NAMALWA (cell line): ENCODE measurements at places on chromosomes 1 and 21.

DNA sequence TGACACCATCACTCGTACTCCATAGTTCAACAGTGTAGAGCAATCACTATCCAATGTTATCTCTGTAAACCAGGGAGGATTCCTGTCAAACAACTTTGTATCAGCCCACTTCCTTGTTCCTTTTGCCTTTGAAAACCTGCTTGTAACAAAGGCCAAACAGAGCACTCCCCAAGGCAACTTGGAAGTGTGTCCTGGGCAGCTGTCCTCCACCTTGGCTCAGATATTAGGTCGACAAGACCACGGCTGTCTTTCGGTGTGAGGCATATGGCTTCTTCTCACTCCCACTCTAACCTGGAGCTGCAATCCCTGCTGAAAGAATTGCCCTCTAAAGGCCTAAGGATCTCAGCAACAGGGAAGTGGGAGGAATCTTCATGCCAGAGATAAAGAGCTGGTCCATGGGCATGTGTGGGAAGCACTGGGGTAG, 66.7 kb downstream of the ITPKB start:
- no peak for DNase-seq

GRCh38 chr21:38448671-38449385, 49.4 kb downstream of the ERG start:
- no peak for DNase-seq

GRCh38 chr21:46295996-46296752, 10.0 kb downstream of the YBEY start:
- DNase-seq: no peak

GRCh38 chr1:5691795-5692509, 300.3 kb downstream of the NPHP4 start:
- DNase-seq: no peak

- DNase-seq: peak; percentile 89
Observed at GRCh38 chr1:91020967-91021685, 709 bp downstream of the ZNF644 start.

DNA sequence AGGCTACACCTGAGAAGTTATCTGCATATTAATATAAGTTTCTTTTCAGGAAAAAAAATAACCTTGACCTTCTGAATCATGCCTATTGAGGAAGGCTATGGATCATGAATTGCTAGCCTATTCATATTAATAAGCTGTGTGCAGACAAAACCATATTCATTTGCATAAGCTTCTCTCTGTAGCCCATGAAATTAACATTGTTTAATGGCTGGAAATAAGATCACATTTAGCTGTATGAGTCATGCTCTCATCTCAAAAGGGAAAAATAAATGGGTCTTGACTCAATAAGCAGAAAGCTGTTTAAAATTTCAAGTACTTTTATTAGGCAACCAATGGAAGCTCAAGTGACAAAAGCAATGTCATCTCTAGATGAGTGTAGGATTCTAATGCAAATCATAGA, 330.0 kb upstream of the DEPDC1 start:
- DNase-seq: no peak

DNA sequence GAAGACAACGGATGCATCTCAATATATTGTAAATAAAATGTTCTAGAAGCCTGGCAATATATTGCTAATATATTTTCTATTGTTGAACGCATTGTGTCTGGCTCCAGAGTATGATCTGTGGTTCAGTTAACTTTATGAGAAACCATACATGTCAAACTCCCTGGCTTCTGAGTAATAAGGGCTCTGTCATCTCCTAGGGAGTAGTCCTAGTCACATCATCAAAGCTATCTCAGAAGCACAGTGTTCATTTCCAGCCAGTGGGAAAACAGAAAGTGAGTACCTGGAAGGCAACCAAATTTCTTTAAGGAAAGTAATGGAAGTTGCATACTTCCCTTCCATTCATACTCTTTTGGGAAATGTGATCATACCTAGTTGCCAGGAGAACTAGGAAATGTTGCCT, 27.0 kb upstream of the ST6GALNAC5 start:
- DNase-seq: no peak

- DNase-seq: no peak
Observed at GRCh38 chr1:225897595-225898514, 8.9 kb upstream of the LEFTY1 start.

GRCh38 chr1:51281807-51282206, 45.7 kb downstream of the RNF11 start:
- no peak for DNase-seq

- DNase-seq: no peak
Observed at GRCh38 chr1:83671586-83671985, 327.3 kb downstream of the TTLL7 start.

- DNase-seq: no peak
Observed at GRCh38 chr1:246622035-246622652, 55.9 kb downstream of the CNST start.

DNA sequence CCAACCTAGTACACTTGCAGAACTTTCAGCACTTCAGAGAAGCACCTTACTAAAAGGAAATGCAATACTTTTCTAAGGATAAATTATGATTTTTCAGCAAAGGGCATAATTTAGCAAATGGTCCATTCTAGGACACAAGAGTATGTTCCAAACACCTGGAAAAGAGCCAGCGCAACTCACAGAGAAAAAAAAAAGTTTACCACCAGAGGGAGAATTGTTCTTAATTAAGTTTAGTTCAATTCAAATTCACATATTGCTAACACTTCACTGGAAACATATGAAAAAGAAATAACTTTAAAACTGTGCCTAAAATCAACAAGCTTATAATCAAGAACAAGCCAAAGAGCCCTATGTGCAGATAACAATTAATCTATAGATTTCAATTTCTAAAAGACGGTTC, 338.1 kb downstream of the SEC16B start:
- DNase-seq: no peak

DNA sequence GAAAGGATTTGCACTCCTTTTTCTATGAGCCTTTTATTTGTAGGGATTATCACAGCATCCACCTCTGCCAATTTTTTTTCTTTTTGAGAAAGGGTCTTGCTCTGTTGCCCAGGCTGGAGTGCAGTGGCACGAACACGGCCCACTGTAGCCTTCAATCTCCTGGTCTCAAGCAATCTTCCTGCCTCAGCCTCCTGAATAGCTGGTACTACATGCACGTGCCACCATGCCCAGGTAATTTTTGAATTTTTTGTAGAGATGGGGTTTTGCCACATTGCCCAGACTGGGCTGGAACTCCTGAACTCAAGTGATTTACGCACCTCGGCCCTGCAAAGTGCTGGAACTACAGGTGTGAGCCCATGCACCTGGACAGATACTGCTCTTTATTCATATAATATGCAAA, 2.1 kb downstream of the SAMSN1 start:
- no peak for DNase-seq

- DNase-seq: no peak
Observed at GRCh38 chr1:1540090-1540817, at the start of gene TMEM240. TMEM240 (minus strand) TSS chr1:1540624; CDS start chr1:1540346, 278 bp downstream.

GRCh38 chr1:55276671-55277376, 61.7 kb upstream of the USP24 start:
- no peak for DNase-seq

GRCh38 chr1:223209293-223209898, 66.3 kb upstream of the TLR5 start:
- no peak for DNase-seq

- peak; percentile 41 for DNase-seq
Observed at GRCh38 chr1:75796376-75797272, at the start of gene MSH4. MSH4 (plus strand) TSS chr1:75796882; CDS start chr1:75796986, 104 bp downstream.

DNA sequence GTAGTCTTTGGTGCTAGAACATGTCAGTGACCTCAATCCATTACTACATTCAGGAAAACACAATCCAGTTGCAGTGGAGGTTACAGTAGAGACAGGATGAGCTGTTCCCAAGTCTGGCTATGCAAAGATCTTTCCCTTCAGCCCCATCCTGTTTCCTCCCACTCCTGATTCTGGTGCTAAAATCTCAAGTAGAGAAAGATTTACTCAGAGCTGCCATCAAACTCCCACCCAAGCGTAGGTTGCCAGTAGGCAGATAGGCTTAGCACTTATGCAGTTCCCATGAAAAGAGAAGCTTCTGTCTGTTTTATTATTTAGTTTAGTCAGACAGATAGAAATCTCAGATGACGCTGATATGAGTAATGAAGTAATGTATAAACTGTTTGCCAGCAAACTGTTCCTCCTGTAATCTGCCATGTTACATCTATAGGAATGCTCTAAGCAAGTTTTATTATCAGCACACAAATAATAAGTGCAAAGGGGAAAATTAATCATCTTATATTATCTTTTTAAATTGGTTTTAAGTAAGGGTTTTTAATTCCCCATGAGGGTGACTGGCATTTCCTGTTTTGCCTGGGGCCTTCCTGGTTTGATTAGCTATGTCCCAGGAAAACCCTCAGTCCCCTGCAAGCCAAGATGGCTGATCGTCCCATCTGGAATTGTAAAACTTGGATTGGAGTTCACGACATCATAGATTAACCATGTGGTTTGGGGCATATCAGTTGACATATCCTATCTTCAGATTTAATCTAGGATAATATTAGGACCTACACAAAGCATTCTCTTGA, 188.3 kb upstream of the PALMD start:
- DNase-seq: no peak

- no peak for DNase-seq
Observed at GRCh38 chr1:198519639-198520501, 20.6 kb downstream of the ATP6V1G3 start.

- DNase-seq: no peak
Observed at GRCh38 chr1:942864-943533, 16.1 kb downstream of the NOC2L start.

- DNase-seq: no peak
Observed at GRCh38 chr1:46802081-46802480, 3.2 kb downstream of the CYP4B1 start.

DNA sequence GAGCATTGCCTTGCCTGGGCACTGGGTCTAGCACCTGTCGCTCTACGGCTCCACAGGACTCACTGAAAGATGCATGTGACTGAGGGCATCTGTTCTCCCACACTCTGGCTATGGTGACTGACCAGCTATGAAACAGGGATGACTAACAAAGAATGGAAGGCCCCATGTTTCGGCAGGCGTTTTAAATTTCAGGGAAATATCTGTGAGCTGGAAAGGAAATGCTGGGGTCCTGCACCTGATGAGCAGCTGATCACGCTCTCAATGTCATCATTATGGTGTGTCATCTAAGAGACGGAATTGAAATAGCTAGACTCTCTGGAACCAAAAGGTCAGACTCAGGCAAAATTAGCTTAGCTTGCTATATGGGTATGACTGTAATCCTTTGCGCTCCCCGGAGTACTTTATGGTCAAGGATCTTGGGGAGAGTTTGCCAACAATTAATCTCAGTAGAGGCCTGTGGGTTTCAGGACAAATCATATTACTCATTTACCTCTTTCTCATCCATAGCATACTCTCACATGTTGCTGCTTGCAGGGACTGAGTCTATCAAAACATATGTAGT, 24.5 kb upstream of the PALMD start:
- DNase-seq: no peak

- no peak for DNase-seq
Observed at GRCh38 chr21:34617753-34618339, 2.9 kb upstream of the RCAN1 start.

GRCh38 chr1:186231861-186232436, 143.1 kb downstream of the TPR start:
- DNase-seq: no peak

DNA sequence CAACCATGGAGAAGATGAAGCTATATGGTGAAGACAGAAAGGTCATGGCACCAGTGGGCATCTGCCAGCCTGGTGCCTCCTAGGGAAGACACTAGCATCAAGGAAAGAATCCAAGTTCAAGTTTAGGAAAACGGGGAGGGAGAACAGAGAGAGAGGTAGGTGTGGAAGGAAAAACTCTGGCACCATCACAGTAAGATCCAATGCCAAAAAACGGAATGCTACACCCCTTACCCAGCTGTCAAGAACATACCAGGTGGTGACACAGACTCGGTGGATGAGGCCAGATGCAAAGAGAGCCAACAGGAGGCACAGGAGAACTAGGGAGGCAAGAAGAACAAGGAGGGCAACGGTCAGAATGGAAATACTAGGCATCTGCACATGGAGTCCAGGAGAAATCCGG, 3.6 kb downstream of the KRTCAP2 start:
- no peak for DNase-seq

GRCh38 chr21:45507523-45507875, 34.7 kb downstream of the SLC19A1 start:
- no peak for DNase-seq

- DNase-seq: no peak
Observed at GRCh38 chr1:43453442-43454269, at the start of gene HYI. HYI (minus strand) TSS chr1:43453931; CDS start chr1:43453793, 138 bp downstream.

- no peak for DNase-seq
Observed at GRCh38 chr1:32684167-32684811, 18.3 kb downstream of the SYNC start.

DNA sequence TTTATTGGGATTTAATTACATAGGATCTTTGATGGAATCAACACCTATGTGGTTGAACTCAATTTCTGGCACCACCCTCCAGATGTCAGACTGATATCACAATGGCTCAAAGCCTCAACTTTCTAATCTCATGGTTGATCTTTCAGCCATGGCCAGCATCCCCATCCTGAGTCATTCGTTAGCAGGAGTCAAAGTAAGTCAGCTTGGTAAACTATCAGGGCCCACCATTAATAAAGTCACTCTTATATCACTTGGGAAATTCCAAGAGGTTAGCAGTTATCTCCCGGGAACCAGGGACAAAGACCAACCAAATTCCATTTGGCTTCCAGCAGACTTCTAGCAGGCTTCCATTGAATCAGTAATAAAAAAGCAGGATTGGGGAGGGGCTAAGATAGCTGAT, 50.7 kb upstream of the TNFSF4 start:
- no peak for DNase-seq

DNA sequence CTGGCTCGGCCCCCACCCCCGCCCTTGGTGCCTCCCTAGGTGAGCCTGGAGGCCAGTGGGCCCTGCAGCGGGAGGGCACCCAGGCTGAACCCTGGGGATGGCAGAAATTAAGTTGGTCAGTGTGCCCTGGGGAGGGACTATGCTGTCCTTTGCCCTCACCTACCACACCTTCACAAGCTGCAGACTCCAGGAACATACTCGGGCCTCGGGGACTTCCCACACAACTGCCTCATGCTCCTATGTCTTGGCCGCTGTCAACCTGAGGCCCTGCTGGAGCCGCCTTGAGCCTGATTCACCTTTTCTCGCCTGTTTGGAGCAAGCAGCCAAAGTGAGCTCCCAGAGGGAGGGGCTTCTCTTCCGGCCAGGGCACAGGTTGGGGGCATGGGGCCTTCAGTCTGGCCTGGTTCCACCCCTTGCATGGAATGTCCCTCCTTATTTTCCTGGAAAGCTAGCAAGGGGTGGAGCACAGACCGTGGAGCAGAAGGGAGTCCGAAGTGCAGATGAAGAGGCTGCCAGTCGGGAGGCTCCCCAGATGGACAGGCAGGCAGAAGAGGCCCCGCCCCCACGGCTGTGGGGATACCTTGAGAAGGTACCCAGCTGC, 24.7 kb downstream of the KNCN start:
- no peak for DNase-seq

GRCh38 chr21:39775816-39776215, 30.8 kb downstream of the IGSF5 start:
- no peak for DNase-seq

DNA sequence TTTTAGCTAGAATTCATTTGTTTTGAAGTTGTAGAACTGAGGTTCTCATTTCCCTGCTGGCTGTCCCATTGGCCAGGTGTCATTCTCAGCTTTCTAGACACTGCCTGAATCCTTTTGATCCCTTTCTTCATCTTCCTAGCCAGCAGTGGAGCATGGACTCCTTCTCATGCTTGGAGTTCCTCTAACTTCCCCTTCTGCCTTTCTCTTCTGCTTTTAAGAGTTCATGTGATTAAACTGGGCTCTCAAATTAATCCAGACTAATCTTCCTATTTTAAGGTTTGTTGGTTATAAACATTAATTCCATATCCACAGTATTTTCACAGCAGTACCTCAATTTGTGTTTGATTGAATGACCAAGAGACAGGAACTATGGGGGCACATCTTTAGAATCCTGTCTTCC, 52.3 kb downstream of the ADAMTS5 start:
- no peak for DNase-seq

GRCh38 chr1:194394676-194395075, 1208.3 kb upstream of the B3GALT2 start:
- DNase-seq: no peak
